PC-3 (cell line): ENCODE measurements at places on chromosomes 2 and 18. TPM values are rescaled to one million over a fixed set of nuclear protein-coding genes. Genes with fewer than 3 reads are reported as not detected.

APCDD1 gene
- total RNA-seq: not detected in 2 replicates

MDH1B gene
- 0.23 and 0.40 TPM in 2 replicates for total RNA-seq

ANKRD36B gene
- 20.9 and 22.7 TPM in 2 replicates for total RNA-seq

OTX1 gene
- 2.3 and 2.9 TPM in 2 replicates for total RNA-seq

CAVIN2 gene
- total RNA-seq: 0.07 TPM in 1 of 2 replicates, not detected in the other

RAB27B gene
- total RNA-seq: 10.3 and 13.2 TPM in 2 replicates

COL3A1 gene
- total RNA-seq: 0.23 and 0.36 TPM in 2 replicates

IL36G gene
- total RNA-seq: 0.62 TPM in 1 of 2 replicates, not detected in the other

GRCh38 chr2:128215897-128216642, 102.6 kb downstream of the HS6ST1 start:
- H3K27ac ChIP-seq: no peak overlapping the region
- DNase-seq: no peak
- H3K27me3 ChIP-seq: no peaks in the 10 kb centered on the region
- H3K4me3 ChIP-seq: no peak overlapping the region

GRCh38 chr2:65293376-65293775, 65.7 kb downstream of the ACTR2 start:
- DNase-seq: no peak
- H3K4me1 ChIP-seq: no peaks in the 10 kb centered on the region
- H3K36me3 ChIP-seq: no peaks in the 10 kb centered on the region
- no peak overlapping the region for H3K27ac ChIP-seq
- no peaks in the 10 kb centered on the region for H3K27me3 ChIP-seq

- no peaks in the 10 kb centered on the region for H3K27me3 ChIP-seq
- H3K4me1 ChIP-seq: peaks cover 24% of the 10 kb centered on the region
- DNase-seq: no peak
Observed at GRCh38 chr2:234885118-234885517, 66.7 kb upstream of the SH3BP4 start.

GRCh38 chr2:172137109-172137508, 34.4 kb upstream of the DLX2 start:
- DNase-seq: no peak
- H3K4me1 ChIP-seq: no peaks in the 10 kb centered on the region
- H3K27me3 ChIP-seq: no peaks in the 10 kb centered on the region
- H3K36me3 ChIP-seq: no peaks in the 10 kb centered on the region
- H3K4me3 ChIP-seq: no peak overlapping the region

DNA sequence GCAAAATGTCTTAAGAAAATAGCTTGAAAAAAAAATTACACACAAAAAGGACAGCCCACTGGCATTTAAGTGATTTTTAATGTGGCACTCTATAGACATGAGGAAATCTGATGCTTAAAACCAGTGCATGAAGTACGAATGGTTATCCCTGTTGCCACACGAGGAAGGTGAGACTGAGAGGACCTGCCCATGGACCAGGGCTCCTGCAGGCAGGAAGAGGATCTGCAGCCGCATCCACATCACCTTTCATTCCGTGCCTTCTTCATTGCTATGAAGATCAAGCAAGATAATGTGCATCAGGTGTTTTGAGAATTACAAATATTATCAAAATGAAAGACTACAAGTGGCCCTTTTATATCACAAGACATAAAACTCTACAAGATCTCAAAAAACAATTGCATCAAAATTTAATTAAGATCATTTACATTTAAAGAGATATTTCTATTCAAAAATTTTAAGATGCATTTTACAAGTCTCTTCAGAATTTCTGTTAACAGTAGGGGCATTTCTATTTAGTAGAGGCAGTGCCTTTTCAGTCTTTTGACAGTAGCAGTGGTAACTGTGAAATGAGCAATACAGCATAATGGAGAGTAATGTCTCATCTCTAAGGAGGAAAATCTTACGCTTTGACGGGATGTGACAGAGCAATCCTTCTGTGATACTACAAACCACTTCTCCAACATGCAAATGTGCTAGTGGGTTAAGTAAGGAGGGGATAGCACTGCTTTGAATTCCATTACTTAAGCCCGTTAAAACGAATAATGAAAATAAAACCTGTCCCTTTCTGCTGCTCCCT, 83.4 kb downstream of the SLC5A7 start:
- no peak overlapping the region for H3K4me3 ChIP-seq
- H3K27ac ChIP-seq: no peak overlapping the region
- H3K36me3 ChIP-seq: no peaks in the 10 kb centered on the region
- H3K4me1 ChIP-seq: no peaks in the 10 kb centered on the region
- peaks cover 90% of the 10 kb centered on the region for H3K27me3 ChIP-seq

DNA sequence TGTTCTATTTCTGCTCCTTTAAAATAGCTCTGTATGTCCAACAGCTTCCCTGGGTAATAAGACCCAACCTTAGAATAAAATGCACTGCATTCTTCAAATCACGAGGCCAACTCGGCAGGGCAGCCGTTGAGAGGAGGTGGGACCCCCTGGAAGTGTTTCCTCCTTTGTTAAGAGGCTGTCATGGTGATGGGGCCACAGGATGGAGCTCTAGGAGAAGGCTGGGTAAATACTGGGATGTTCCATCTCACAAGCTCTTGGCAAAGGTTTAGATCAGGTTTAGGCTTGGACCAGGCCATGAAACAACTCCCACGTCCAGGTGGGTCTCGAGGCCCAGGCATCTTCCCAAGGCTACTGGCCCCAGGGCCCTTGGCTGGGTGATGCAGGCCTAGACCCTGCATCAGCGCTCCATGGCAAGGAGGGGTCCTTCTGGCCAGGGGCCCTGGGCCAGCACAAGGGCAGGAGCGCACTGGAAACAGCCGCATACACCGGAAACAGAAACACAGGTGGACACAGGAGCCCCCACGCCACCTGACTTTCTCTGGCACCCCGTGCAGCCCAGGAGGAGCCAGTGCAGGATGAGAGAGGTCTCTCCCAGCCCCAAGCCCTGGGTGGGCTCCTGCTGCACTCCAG, 38.8 kb upstream of the OTOS start:
- H3K4me1 ChIP-seq: no peaks in the 10 kb centered on the region
- no peak for DNase-seq
- no peak overlapping the region for H3K4me3 ChIP-seq
- no peak overlapping the region for H3K27ac ChIP-seq
- H3K27me3 ChIP-seq: peaks cover 87% of the 10 kb centered on the region

GRCh38 chr2:19140463-19141208, 217.8 kb downstream of the OSR1 start:
- H3K27me3 ChIP-seq: no peaks in the 10 kb centered on the region
- no peaks in the 10 kb centered on the region for H3K36me3 ChIP-seq
- peak overlapping the region; percentile 4; the same call in 1 of the 2 replicates for H3K4me3 ChIP-seq
- H3K4me1 ChIP-seq: peaks cover 55% of the 10 kb centered on the region

DNA sequence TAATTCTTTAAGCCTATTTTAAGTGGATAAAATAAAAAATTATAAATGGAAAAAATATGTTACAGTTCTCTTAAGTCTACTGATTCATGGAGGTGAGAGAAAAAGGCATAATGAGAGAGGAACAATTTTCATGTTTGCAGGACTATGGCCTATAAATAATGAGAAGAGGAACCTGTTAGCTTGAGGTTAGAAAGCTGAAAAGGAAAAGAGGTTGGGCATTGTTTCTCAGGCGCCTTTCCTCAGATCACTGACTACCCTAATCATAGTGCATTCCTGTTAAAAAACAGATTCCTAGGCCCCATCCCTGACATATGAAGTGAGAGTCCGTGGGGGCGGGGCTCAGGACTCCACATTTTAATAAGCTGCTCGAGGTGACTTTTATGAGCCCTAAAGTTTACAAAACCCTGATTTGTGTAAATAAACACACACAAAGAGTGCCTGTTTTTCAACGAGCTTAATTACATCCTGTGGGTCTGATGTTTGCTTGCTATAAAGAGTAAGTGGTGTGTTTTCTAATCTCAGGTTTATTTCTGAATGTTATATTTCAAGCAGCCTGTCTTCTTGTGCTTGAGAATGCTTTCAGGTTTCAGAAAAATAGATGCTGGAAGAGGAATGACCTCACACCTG, 335.5 kb downstream of the CLIP4 start:
- H3K4me3 ChIP-seq: no peak overlapping the region
- H3K27me3 ChIP-seq: no peaks in the 10 kb centered on the region
- 0 out of 2 replicates have a peak, but pooled peaks cover 4% of the 10 kb centered on the region for H3K4me1 ChIP-seq
- DNase-seq: no peak
- no peak overlapping the region for H3K27ac ChIP-seq

DNA sequence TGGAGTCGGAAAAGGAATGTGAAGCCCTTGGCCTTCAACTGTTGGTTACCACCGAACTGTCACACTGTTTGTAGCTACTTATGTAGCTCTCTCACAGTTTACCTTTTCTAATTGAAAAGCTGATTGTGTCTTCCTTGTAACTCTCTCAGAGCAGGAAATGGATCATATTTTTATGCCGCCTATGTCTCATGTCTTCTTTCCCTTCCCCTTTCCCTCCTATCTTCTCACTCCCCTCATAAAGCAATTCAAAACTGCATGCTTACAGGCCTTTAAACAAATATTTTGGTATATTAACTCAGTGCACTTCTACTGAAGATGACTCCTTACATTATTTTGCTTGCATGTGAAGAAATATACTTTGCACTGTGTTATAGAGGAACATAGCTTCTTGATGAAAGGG, 6.0 kb downstream of the SLC39A10 start:
- no peaks in the 10 kb centered on the region for H3K27me3 ChIP-seq
- no peak overlapping the region for H3K4me3 ChIP-seq
- peaks cover 19% of the 10 kb centered on the region for H3K4me1 ChIP-seq
- H3K36me3 ChIP-seq: no peaks in the 10 kb centered on the region

- no peaks in the 10 kb centered on the region for H3K36me3 ChIP-seq
- no peak overlapping the region for H3K4me3 ChIP-seq
- H3K4me1 ChIP-seq: peaks cover 2% of the 10 kb centered on the region; the same call in 1 of the 2 replicates
- no peaks in the 10 kb centered on the region for H3K27me3 ChIP-seq
- H3K27ac ChIP-seq: no peak overlapping the region
Observed at GRCh38 chr2:8081130-8081529, 600.7 kb upstream of the ID2 start.

DNA sequence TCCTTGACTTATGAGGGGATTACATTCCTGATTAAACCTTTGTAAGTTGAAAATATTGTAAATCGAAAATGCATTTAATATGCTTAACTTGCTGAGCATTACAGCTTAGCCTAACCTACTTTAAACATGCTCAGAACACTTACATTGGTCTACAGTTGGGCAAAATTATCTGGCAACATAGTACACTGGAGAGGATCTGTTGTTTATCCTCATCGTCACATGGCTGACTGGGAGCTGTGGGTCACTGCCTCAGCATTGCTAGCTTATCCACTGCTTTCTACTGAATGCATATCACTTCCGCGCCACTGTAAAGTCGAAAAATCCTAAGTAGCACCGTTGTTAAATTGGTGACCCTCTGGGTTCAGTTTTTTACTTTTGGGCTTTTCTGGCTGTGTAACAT, 13.7 kb downstream of the PMS1 start:
- no peak overlapping the region for H3K27ac ChIP-seq
- peaks cover 26% of the 10 kb centered on the region; the same call in 1 of the 2 replicates for H3K36me3 ChIP-seq
- no peak for DNase-seq
- no peaks in the 10 kb centered on the region for H3K27me3 ChIP-seq
- H3K4me3 ChIP-seq: no peak overlapping the region
- peaks cover 9% of the 10 kb centered on the region for H3K4me1 ChIP-seq

DNA sequence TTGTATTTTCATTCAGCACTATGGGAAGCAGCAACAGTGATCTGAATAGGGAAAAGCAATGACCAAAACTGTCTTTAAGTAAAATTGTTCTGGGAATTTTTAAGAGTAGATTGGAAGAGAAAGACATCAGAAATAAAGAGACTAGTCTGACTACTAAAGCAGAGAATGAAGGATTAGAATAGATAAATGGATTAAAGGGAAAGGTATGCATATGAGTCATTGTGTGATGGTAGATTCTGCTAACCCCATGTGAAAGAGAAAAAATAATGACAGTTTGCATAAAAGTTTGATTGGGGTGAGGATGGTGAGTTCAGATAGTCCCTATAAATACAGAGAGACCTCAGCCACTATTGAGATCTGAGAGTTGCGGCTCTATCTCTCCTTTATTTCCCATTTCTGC, 139.6 kb upstream of the DCC start:
- H3K4me3 ChIP-seq: no peak overlapping the region
- DNase-seq: no peak
- no peak overlapping the region for H3K27ac ChIP-seq

DNA sequence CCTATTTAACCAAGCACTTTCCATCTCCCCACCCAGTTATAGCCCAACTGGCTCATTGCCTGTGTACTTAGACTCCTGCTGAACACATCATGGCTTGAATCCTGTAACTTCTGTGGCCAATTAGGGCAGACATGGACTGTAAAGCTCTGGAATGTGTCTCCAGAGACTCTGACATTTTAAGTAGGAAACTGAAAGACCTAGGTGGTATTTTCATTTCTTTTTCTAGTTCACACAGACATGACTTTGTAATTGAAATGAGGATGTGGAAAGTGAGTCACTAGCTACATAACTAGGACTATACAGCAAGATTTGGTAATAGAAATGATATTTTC, 12.2 kb downstream of the DOK1 start:
- H3K4me1 ChIP-seq: peaks cover 23% of the 10 kb centered on the region
- H3K27me3 ChIP-seq: no peaks in the 10 kb centered on the region
- peak; percentile 51 for DNase-seq

DNA sequence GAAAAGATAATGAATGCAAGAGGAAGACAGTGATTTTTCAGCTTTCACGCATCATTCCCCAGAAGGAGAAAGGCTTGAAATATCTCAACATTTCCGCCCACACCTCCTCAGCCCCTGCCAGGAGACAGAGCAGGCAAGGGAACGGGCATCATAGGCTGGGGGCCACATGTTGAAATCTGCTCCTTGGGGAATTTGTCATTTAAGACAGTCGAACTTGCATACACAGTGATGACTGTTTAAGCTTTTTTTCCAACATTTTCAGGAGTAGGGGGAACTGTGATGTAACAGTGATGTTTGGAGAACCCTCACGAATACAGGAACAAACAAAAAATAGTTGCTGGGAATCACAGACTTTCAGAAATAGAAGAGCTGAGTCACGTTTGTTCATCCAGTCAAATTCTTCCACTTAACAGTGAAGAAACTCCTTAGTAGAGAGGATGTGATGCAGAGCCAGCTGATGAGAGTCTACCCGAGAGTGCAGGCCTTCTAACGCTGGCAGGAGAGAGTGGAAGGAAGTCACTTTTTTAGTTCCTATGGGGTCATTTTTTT, 266.8 kb downstream of the ALPK2 start:
- H3K4me3 ChIP-seq: no peak overlapping the region
- peaks cover 27% of the 10 kb centered on the region for H3K36me3 ChIP-seq
- peak overlapping the region; percentile 92 for H3K27ac ChIP-seq

DNA sequence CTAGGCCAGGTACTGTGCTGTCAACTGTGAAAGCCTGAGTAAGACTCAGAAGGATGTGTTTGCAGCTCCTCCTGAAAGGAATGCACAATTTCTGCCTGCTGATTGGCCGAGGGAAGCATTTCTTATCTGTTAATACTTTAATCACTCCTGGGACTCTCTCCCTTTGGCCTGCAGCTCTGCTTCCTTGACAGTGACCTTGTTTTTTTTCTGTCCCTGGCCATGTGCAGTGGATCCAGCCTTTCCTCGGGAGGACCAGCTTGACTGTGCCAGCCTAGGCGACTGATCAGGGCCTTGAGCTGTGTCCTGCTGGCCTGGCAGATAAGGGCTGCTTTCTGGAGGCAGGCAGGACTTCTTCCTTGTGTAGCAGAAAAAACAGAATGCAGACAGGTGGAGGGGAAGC, 10.0 kb downstream of the RNF144A start:
- no peak for DNase-seq
- no peaks in the 10 kb centered on the region for H3K36me3 ChIP-seq
- no peak overlapping the region for H3K4me3 ChIP-seq
- H3K4me1 ChIP-seq: peaks cover 9% of the 10 kb centered on the region; the same call in 1 of the 2 replicates
- H3K27me3 ChIP-seq: no peaks in the 10 kb centered on the region

- no peak for DNase-seq
- no peaks in the 10 kb centered on the region for H3K36me3 ChIP-seq
- H3K4me3 ChIP-seq: no peak overlapping the region
- no peak overlapping the region for H3K27ac ChIP-seq
- no peaks in the 10 kb centered on the region for H3K27me3 ChIP-seq
- H3K4me1 ChIP-seq: peaks cover 18% of the 10 kb centered on the region; the same call in 1 of the 2 replicates
Observed at GRCh38 chr2:71459084-71459431, 5.7 kb downstream of the DYSF start.
